ENCODE measurements at places on chromosomes 7 and 10.

GRCh38 chr7:28847681-28848080, 110.4 kb downstream of the TRIL start:
- no peak for DNase-seq

DNA sequence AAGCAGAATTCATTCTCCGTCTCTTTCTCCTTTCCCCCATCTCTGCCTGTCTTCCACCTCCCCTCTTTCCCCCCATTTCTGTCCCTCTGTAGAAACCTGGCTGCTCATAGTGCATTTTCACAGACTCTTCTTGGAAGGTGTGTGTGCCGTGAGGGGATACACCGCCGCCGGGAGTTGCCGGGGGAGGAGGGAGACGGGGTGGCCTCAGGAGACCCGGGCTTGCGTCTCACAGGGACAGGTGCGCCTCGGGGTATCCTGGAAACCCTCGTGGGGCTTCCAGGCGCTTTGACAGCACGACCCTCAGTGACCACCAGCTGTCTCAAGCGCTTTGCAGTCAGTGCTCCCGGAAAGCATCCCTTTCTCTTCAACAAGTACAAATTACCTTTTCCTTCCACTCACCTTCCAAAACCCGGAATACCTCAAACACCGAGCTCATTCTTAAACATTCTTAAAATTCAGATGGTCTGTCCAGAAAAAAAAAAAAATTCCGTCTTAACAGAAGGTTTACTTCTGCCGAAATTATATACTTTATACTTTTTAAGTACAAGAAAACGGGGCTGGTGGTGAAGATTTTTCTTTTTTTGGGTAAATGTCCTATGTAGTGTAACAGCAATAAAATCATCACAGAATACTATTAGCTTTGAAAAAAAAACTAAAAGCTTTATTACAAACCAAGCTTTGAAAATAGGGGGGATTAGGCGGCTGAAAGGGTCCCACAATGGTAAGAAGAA, 8.2 kb downstream of the EMX2 start:
- DNase-seq, result no peak

- DNase-seq, result no peak
These were observed 2.0 kb downstream of the RTKN2 start for GRCh38 chr10:62266611-62267010.

DNA sequence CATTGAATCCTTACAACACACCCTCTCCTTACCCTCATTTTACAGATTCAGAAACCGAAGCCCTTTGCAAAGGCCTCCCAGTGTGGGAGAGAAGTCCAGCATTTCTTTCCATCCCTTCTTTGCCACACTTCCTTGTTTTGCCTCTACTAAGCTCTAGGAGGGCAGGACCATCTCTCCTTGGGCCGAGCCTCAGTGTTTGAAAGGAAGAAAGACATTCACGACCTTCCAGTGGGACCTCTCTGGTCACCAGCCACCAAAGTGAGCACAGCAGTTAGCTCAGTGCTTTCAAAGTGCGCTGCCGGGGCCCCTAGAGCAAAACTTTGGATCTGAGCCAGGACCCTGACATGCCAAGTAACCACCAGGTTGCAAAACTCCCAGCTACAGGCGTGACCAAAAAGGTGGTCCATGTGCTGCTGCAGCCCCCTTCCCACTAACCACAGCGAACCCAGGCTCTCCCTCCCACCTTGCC, 12.4 kb downstream of the CTBP2 start:
- no peak for DNase-seq

GRCh38 chr10:6014241-6014761, 37.0 kb upstream of the IL15RA start:
- DNase-seq, result no peak

DNA sequence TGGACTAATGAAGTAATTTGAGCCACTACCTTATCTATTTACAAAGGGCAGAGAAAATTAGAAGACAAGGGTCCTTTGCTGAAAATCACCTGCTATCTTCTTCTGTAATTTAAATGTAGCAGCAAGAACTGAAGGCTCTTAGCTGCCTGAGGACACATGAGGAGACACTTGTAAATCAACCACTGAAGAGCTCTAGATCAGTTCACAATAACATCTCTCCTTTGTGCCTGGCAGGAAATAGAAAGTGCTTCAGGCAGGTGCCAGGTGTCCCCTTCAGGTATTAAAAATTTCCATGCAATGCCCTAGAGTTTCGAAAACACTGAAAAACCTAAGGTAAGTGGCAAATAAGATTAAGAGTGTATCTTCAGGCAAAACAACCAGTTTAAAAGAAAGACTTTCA, 474.6 kb downstream of the GRM8 start:
- no peak for DNase-seq

GRCh38 chr7:745431-746154, 18.5 kb upstream of the PRKAR1B start:
- DNase-seq, result no peak

GRCh38 chr10:120428754-120429153, 28.3 kb upstream of the PLPP4 start:
- DNase-seq, result no peak

Measured in stimulated activated CD8-positive, alpha-beta memory T cell treated with anti-CD3 and anti-CD28 coated beads, Interleukin-7, amount 100 ng/mL, for 24 hours (primary cell).